ENCODE measurements at places on chromosomes 7 and 10.

- DNase-seq = no peak
Measured at GRCh38 chr10:31152421-31153135, 120.9 kb upstream of the ZNF438 start.

GRCh38 chr10:3077940-3078630 is 10.7 kb downstream of the PFKP start:
- no peak for DNase-seq

DNA sequence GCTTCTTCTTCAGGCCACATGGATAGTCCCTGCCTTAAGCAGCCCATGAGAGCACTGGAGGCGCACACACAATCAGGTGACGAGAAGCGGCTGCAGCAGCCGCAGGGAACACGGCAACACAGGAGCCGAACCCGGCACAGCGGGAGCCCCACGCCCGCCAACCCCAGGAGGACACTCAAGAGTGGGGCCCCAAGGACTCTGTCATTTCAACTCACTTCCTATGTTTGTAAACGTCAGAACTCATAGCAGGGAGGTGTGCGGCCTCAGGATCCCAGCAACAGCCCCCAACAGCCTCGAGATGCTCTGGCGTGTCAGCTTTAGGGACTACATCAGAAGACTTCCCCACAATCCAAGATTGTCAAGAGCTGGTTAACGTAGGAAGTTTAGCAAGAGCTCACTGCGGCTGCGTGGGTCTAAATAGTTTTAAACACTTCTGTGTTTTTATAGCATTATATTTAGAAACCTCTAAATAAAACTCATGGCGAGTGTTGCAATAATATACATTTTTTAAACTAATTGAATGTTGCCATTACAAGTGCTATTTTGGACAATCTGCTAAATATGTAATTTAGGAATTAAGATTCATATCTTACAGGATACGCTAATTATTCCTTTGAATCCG is 123.4 kb downstream of the MAD1L1 start:
- DNase-seq = no peak

DNA sequence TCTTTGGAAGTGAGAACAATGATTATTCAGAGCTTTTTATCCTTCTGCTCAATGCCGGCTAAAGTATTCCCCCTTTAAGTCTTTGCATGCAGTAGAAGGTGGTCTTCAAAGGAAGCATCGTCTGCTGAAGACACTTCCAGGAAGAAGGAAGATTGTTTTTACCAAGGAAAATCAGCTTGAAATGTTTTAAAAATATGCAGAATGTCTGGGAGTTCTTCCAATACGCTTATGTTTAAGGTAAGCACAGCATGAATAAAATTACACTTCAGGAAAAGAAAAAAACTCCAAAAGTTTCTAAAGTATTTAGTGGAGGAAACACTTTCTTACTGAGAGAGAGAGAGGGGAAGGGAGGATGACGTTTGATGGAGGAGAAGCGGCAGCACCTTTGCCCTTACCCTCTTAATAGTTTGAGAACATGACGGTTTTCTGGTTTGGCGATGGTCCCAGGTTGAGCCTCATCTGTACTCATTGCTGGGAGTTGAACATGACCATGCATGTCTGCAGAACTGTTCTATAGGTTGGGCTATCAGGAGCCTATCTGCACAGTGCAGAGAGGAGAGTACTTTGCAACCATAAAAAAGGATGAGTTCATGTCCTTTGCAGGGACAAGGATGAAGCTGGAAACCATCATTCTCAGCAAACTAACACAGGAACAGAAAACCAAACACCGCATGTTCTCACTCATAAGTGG is 338.1 kb downstream of the ACTR3B start:
- DNase-seq = no peak

- no peak for DNase-seq
Measured at GRCh38 chr10:125034675-125035074, 92.8 kb downstream of the ZRANB1 start.

DNA sequence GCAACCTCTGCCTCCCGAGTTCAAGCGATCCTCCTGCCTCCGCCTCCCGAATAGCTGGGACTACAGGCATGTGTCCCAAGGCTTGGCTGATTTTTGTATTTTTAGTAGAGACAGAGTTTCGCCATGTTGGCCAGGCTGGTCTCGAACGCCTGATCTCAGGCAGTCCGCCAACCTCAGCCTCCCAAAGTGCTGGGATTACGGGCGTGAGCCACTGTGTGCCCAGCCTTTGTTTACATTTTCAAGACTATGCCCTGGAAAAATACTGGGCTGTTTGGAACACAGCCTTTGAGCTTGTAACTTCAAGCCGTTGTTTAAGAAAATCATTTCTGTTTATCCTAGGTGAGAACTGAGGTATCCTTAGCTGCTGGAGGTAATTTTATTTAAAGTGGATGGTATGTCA is 1.9 kb downstream of the ZKSCAN1 start:
- DNase-seq = no peak

DNA sequence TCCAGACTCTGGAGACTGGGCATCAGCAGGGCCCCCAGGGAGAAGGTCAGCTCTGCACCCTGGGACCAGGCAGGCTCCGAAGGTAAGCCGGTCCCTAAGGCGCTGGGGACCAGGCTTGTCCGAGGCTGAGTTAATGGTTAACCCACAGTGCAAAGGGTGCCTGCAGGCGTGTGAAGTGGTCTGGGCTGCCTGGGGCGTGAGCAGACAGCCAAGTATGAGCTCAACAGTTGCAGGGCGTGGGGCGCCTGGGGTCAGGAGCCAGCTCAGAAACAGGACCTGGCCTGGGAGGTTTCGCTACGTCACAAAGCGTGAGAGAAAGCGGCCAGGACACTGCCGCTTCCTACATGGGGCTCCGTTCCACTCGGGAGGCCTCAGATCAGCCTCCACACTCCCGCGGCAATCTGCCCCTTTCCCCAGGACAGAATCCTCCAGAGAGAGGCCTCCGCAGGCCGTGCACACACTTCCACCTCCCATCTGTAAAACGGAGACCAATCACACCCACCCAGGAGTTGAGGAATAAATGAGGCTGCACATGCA is 16.0 kb downstream of the PDGFA start:
- DNase-seq = no peak

DNA sequence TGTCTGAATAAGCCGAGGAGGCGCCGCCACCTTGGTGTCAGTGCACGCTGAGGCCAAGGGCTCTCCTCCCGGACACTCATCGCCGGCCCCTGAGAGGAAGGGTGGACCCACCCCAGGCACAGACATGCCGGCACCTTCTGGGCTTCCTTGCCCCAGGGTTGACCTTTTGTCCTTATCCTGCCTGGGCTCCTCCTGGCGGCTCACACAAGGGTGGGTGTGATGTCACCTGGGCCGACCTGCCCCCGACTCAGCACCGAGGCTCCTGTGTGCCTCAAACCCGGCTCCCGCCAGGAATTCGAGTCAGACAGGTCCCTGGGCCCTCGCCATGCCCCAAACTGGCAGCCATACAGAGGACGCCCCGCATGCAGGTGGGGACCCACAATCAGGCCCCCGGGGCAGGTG is 17.7 kb upstream of the CFAP46 start:
- DNase-seq = no peak

- DNase-seq = no peak
Measured at GRCh38 chr10:97676770-97677581, 10.1 kb downstream of the AVPI1 start.

DNA sequence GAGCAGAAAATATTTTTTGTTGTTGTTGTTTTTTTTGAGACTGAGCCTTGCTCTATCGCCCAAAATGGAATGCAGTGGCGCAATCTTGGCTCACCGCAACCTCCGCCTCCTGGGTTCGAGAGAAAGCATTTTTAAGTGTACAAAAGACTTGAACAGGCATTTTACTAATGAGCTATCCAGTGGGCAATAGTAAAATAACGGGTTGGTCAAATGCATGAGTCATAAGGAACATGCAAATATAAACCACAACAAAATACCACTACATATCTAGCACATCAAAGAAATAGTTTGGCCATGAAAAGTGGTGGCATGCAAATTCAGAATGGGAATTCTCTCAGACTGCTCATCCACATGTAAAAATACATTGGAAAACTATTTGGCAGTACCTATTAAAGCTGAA is 71.7 kb upstream of the TMEM106B start:
- DNase-seq = no peak

- no peak for DNase-seq
Measured at GRCh38 chr10:118732245-118733165, 22.3 kb downstream of the CACUL1 start.

GRCh38 chr10:83603708-83604107 is 535.6 kb upstream of the GHITM start:
- no peak for DNase-seq

GRCh38 chr10:125866421-125867029 is 14.6 kb downstream of the DHX32 start:
- DNase-seq = no peak

- no peak for DNase-seq
Measured at GRCh38 chr10:131732631-131733127, 168.1 kb upstream of the PPP2R2D start.

DNA sequence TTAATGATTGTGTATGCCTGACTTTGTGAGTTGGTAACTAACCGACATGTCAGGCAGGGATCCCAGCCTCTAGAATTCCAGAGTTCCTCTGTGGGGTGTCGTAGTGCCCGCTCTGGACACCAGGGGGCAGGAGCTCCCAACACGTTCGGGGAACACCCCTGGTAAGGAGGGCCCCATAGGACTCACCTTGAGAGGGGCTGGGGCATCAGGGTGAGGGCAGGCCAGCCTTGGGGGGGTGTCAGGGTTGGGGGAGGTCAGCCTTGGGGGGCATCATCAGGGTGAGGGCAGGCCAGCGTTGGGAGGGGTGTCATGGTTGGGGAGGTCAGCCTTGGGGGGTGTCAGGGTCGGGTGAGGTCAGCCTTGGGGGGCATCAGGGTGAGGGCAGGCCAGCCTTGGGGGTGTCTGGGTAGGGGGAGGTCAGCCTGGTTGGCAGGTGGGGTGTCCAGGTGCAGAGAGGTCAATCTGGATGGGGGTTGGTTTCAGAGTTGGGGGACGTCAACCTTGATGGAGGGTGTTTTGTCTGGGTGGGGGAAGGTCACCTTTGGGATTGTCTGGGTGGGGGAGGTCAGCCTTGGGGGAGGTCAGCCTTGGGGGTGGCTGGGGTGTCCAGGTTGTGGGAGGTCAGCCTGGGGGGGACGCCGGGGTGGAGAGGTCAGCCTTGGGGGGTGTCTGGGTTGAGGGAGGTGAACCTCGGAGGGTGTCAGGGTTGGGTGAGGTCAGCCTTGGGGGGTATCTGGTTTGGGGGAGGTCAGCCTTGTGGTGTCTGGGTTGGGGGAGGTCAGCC is 45.6 kb upstream of the SUN1 start:
- no peak for DNase-seq

GRCh38 chr7:11078247-11078834 is 104.7 kb downstream of the PHF14 start:
- DNase-seq = no peak

- no peak for DNase-seq
Measured at GRCh38 chr7:37027557-37028341, 303.5 kb upstream of the AOAH start.

- no peak for DNase-seq
Measured at GRCh38 chr10:113006656-113007342, 56.8 kb downstream of the TCF7L2 start.

- DNase-seq = no peak
Measured at GRCh38 chr7:142248166-142249160, 9.4 kb downstream of the PRSS58 start.

DNA sequence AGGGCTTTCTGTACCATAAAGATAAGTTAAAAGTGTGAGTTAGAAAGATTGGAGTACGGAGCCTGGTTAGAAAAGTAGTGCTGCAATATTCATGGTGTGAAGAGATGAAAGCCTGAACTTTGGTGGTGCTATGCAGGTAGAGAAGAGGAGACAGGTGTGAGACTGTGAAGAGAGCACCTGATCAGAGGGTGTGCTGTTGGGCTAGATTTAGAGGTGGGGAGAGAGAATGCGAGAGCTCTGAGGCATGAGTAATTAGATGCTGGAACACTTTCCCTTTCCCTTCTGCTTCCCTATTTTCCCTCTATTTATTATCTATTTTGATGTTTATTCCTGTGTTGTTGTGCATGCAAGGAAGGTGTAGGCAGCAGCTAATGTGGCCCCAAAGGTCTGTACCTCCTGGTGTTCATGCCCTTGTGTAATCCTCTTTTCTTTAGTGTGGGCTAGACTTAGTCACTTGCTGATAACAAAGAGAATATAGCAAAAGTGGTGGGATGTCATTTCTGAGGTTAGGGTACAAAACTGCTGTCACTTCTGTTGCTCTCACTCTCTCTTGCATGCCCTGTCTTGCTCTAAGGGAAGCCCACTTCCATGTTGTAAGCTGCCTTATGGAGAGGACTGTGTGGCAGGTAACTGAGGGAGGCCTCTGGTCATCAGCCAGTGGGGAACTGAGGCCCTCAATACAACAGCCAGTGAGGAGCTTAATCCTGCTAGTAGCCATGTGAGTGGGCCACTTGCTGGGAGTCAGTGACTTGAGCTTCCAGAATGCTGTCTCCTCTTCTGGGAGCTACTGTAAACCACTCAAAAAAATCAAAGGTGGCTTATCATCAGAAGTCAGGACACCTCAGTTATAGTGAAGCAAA is 2.6 kb upstream of the ATXN7L1 start:
- no peak for DNase-seq

- DNase-seq = no peak
Measured at GRCh38 chr10:20299034-20299736, 483.0 kb downstream of the PLXDC2 start.

- no peak for DNase-seq
Measured at GRCh38 chr7:39415091-39415787, 151.0 kb upstream of the YAE1 start.
